Inflammatory macrophage treated with lipopolysaccharide for 1 hour (primary cell): ENCODE measurements at places on chromosomes 5 and 9.
A peak's percentile ranks its signal among the peaks of the same experiment; 100 is the strongest.

- DNase-seq = no peak
Observed at GRCh38 chr5:61344187-61344944, 12.3 kb downstream of the ZSWIM6 start.

DNA sequence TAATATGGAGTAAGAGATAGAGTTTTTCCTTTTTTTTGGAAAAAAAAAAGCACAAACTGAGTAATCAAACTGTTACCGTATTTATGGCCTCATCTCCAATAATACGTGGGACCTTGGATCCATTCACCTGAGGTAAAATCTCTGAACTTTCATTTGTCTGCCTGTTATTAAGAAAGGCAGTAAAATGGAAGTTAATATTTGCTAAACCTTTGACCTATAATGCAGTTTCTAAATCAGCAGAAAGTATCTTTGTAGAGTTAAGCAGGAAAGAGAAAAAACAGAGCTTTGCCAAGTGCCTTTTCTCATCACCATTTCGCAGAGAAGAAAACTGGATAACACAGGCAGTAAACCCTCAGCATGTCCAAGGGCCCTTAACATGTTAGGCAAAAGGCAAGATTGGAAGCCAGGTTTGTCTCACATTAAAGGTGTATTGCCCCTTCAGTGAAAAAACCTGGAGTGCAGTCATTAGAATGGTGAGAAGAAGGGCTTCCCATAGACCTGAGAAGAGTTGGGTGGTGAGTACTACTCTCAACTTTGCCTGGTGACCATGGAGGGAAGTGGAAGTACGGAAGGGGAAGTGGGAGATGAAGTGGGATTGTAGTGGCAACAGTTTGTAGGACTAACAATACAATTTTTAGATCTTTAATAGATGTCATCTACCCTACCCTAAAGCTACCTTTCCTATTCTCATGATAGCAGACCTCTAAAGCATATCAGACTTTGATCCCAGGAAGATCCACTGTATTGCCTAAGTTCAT, 65.4 kb upstream of the GRAMD2B start:
- peak; percentile 59 for DNase-seq

- peak; percentile 40 for DNase-seq
Observed at GRCh38 chr5:135569755-135570452, 8.9 kb downstream of the CXCL14 start.

GRCh38 chr5:166582416-166582815, 1709.0 kb upstream of the WWC1 start:
- DNase-seq = no peak

GRCh38 chr9:111916234-111916645, 19.6 kb downstream of the UGCG start:
- peak; percentile 72 for DNase-seq

DNA sequence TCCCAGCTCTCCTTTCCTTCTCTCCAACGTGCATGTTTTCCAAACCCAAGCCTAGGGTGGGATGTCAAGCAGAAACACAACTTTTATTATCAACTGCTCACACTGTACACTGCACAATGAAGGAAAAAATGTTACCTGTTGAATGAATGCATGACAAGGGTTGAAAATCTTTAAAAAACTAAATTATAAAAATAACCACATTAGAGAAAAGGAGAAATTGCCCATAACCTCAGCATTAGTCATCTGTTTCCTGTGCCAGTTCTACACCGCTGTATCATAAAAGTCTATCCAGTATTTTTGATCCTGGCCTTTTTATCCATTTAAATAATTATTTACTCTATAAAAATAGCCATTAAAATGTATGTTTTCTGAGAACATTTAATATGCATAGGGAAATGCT, 101.1 kb downstream of the APBA1 start:
- no peak for DNase-seq

GRCh38 chr5:74316064-74316603, 324.4 kb downstream of the ENC1 start:
- DNase-seq = peak; percentile 94

DNA sequence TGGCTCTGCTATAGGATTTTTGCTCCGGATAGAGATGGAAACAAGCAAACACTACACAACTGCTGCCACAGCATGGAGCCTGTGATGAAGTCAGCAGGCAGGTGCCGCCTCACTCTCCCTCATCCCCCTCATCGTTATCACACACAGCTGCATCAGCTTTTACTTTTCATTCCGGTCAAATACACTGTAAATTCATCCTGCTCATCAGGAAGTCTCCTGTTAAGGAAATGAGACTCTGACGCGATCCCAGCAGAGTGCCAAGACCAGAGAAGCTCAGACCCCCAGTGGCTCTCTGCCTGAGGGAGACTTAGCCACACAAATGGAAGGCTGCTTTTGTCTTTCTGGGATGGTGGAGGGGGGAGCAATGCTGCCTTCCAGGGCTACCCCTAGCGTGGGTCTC, 270.2 kb downstream of the ELAVL2 start:
- DNase-seq = no peak

- no peak for DNase-seq
Observed at GRCh38 chr5:96280946-96281393, 152.1 kb downstream of the PCSK1 start.

DNA sequence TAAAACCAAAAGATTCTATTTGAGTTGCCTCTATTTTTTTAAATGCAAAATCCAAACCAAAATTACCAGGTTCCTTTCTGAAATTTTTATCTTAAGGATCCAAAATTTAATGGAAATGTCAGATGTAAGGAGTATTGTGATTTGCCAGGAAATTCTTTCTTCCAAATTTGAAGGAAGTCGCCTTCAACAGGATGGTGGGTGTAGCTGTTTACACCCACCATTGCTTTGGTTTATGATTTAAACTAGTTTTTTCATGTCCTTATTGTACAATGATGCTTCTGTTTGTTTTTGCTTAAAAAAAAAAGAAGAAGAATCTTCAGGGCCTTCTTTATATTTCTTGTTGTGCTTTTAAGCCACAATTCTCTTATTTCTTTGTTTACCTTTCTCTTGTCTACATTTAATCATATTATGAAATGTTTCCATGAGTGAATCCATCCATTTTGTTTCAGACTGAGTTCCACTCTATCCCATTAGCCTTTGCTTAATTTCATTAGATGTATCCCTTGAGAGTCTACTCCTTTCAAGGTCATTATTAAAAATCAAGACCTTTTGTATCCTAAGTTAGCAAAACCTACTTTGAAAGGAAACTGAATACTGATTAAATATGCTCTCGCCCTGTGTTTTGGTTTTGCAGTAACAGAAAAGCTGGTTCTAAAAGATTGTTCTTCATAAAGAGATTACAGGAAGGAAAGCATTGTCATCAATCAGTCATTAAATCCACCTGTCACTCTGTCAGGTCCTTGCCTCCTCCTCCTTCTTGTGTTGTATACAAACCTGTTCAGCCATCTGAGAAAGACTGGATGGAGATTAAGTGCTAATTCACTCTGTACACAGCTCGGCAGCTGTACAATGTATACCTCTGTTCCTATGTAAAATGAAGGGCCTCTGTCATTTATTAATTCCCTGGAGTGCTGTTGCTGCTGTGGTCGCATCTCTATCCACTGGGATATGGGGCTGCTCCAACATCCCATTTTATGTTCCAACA, 45.5 kb upstream of the SLC2A8 start:
- no peak for DNase-seq

- DNase-seq = no peak
Observed at GRCh38 chr5:16881251-16881650, 54.8 kb downstream of the MYO10 start.

DNA sequence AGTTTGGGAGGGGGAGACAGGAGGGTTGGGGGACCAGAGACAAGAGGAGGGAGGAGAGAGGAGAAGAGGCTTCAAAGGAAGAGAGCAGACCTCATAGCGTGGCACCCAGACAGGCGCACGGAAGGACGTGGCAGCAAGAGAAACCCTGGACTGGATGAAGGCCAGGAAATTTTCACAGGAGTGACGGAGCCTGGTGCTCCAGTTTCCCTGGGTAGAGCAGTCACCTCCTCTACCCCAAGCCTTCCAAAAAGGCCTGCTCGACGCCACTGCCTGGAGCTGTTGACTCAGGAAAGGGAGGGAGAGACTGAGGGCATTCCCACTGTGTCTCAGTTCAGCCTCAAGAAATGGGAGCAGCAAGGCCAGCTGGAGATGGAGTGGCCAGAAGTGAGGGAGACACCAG, 19.3 kb downstream of the AK8 start:
- DNase-seq = no peak

DNA sequence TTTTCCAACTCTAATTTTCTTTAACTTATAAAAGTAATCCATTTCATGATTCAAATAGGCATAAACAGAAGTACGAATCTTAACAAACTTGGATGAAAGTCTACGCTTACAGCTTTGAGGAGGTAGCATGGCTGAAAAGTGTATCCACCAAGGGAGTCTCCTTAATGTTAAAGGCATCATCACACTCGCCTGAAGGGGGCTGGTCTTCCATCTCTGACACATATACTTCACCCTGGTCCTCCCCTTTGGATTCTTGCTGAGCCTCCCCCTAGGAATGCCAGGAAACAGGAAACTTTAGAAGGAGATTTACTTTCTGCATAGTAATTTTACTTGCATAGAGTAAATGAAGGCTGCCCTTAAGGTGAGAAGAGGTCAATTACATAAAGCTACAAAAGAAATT, 10.3 kb upstream of the NME5 start:
- DNase-seq = no peak

DNA sequence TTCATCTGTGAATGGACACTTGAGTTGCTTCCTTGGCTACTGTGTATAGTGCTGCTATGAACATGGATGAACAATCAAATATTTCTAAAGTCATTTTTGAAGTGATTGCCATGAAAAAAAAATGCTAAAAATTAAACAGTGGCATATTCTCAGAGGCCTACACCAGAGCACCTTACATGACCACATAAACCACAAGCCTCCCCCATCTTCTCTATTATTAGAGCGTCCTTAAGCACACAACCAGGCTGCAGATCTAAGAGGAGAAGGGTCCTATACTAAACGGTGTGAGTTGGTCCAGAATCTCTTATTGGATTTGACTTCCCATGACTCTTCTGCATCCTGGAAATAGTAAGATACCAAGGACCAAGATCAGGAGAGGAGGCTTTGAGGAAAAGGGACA, 34.3 kb downstream of the PCA3 start:
- no peak for DNase-seq

GRCh38 chr5:65068410-65068809, 299.7 kb downstream of the CWC27 start:
- no peak for DNase-seq

DNA sequence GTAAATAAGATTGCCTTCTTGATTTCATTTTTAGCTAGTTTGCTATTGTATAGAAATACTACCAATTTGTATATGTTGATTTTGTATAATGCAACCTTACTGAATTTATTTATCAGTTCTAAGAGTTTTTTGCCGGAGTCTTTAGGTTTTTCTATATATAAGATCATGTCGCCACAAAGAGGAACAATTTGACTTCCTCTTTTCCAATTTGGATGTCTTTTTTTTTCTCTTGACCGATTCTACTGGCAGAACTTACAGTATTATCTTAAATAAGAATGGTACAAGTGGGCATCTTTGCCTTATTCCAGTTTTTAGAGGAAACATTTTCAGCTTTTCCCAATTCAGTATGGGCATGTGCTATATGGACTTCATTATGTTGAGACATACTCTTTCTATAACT, 624.7 kb upstream of the ACO1 start:
- no peak for DNase-seq

DNA sequence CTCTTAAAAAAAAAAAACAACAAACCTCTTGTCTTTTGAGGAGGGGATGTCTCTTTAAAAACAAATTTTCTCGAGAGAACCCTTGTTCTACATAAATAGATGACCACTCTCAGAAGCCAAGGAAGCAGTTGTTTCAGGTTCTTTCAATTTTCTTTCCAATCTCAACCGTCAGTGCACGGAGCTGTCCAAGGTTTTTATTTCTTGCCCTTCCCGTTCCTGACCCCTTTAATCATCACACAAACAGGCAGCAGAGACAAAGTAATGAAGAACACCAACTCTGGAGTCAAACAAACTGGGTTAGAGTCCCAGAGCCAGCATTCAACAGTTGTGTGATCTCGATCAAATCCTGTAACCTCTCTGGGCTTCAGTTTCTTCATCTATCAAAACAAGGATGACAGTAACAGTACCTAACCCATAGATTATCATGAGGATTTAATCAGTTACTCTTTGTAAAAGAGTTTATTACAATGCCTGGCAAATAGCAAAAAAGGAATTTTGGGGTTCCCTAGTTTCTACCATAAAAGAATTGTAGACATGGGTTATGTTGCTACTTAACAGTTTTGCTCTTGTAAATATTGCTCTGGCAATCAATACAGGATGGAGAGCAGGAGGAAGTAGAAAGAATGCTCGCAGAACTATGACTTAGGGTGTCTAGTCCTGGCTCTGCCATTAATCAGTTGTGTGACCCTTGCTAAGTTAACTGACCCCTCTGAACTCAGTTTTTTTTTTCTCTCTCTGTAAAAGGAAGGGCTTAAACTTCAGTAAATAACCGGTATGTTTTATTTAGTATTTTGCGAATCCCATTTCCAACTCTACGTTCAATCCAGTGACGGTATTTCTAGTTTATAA, 1.0 kb upstream of the NIM1K start:
- no peak for DNase-seq

- no peak for DNase-seq
Observed at GRCh38 chr9:126563556-126563955, 50.2 kb upstream of the LMX1B start.

DNA sequence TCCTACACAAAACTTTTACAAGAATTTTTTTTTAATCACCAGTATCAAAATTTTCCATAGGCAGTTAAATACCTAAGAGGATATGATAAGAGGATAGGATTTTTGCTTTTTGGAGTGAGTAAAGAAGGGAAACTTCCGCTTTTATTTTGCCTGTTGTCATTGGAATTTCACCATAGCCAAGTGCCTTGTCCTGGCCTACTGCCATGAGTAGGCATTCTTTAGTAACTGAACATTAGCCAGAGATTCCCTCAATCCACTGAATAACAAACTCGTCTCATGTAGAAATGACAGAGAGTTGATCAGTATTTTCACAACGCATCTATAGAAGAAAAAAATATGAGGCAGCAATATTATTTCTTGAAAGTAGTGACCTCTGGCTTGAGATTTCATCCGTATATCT, 289.6 kb upstream of the ADAMTSL1 start:
- DNase-seq = no peak

- no peak for DNase-seq
Observed at GRCh38 chr5:176169393-176170063, 68.7 kb upstream of the SIMC1 start.

GRCh38 chr9:505741-506059, 291.0 kb downstream of the DOCK8 start:
- no peak for DNase-seq

DNA sequence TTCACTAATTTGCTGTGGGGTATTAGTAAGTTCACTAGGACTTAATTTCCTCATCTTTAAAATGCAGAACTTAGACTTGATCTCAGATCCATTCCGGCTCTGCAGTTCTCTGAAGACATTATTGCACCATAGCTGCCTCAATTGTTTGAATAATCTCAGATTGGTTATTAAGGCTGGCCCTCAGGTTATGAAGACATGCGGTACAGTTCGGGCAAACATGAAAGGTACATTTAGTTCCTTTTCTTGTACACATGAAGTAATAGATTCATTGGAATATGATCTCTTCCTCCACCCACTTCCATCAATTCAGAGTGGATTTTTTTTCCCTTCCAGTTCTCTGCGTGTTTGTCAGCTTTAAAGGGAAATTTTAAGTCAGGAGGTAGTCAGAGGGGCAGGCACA, 28.0 kb downstream of the ATP6V0E1 start:
- DNase-seq = peak; percentile 52
